ENCODE measurements at places on chromosomes 12 and 14. TPM values are rescaled to one million over a fixed set of nuclear protein-coding genes. Genes with fewer than 3 reads are reported as not detected.

GRCh38 chr14:36241183-36241582 lies 64.7 kb upstream of the PTCSC3 start:
- no peak for DNase-seq

DNA sequence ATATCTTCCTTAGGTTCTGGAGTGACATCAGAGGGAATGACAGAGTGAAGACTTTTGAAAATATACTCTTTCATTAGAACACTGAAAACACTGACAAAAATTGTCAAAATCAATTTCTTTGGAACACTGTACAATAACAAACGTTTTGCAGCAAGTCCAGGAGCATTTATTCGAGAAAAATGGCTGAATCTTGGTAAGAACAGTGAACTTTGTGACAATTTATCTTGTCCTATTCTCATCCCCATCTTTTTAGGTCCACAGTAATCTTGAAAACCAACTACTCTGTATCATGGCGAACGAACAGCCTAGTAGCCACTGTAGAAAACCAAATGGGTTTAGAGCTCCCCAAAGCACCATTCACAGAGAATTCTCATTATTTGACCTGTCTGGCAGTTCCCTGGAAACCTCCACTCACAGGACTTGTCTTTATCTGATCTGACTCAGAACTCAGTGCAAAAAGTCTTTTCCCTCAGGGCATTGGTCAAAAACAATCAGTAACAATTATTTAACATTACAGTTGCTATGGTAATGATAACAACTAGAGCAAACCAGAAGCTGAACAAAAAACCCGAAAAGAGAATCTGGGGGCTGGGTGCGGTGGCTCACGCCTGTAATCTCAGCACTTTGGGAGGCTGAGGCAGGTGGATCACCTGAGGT lies 20.3 kb upstream of the PPP2R5E start:
- DNase-seq = no peak

- DNase-seq = no peak
These were observed 81.8 kb downstream of the TSPAN9 start for GRCh38 chr12:3158851-3159465.

DNA sequence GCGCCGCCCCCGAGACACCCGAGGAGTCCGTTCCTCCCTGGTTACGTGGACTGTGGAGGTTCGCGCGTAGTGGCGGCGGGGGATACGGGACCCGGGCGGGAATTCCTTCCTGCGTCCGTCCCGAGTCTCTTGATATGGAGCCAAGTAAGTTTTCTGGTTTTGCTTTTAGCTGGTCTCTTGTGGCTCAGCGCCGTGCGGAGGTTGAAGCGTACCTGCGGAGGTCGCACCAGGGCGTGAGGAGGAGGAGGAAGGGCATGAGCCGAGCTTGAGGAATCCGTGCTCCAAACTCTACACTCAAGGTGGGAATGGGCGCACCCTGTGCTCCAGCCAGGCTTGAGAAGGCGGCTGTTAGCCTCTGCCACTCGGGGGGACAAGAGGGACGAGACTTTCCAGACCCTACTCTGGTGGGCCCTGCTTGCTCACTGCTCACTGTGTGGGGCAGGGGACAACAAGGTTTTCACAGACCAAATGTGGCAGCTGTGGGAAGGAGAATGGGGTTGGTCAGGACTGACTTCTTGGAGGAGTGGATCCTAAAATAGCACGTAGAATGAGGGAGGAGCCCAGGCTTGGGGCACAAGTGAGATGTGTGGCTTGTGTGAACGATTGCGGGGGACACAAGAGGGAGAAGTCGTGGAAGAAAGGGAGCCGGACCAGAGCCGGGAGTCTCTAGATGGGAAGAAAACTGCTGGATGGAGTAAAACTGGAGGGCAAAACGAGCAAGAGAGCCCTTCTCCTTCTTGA lies 577 bp downstream of the ATG101 start:
- no peak for DNase-seq

DNA sequence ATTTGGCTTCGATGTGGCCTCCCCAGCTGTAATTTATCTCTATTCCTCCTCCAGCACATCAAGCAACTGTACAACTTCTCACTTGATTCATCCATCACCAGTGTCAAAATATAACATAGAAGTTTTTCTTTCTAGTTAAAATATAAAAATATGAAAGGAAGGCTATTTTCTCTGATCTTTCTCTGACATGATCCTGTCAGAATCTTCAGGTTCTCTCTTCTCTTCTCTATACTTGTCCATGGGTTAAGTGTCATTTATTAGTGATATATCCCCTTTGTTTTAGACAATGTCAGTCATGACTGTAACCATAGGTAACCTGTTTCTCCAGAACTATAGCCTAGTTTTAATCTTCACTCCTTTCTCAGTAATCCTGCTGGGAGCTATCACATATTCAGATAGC lies 132.5 kb upstream of the G2E3 start:
- no peak for DNase-seq

DNA sequence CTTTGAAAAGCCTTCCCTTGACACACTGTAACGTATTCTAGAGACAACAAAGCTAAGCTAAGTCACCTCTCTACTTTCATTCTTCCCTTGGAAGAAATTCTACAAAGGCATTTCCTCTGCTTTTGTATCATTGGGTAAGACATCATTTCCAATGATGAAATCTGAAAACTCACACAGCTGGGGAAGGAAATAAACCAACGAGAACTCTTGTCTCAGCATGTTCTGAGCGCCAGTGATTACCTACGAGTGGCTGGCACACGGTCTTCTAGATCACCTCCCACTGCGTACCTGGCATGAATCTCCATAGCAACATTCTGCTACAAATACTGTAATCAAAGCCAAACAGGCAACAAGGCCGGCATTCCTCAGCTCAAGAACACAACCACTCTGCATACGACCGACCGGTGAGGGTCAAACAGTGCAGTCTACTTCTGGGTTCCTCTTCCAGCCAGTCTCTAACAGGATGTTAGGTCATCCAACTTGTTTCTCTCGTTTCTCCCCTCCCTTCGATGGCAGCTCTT lies 7.6 kb downstream of the VPS37B start:
- no peak for DNase-seq

GRCh38 chr12:46908936-46909635 lies 83.3 kb upstream of the SLC38A4 start:
- DNase-seq = no peak

Gene TCL1B
- not detected for total RNA-seq

Gene GSG1
- not detected for total RNA-seq

Data from mesothelial cell of epicardium (in vitro differentiated cells).